ENCODE measurements at places on chromosomes 6 and 20.

DNA sequence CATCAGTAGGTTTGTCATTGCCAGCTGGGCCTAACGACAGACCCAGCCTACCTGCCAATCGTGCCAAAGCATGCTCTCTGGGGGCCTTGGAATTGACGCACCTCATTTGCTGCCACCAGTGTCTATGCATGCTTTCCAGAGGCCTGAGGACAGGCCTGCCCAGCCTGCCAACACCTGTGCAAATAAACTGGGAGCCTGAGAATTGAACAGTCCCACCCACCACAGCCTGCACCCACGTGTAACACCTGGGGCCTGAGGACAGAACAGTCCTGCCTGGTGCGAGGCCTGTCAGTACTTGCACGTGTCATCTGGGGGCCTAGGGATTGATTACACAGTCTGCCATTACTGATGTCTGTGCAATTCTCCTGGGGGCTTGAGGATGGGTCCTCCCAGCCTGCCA, 6.2 kb upstream of the RNF217 start:
- DNase-seq: no peak

DNA sequence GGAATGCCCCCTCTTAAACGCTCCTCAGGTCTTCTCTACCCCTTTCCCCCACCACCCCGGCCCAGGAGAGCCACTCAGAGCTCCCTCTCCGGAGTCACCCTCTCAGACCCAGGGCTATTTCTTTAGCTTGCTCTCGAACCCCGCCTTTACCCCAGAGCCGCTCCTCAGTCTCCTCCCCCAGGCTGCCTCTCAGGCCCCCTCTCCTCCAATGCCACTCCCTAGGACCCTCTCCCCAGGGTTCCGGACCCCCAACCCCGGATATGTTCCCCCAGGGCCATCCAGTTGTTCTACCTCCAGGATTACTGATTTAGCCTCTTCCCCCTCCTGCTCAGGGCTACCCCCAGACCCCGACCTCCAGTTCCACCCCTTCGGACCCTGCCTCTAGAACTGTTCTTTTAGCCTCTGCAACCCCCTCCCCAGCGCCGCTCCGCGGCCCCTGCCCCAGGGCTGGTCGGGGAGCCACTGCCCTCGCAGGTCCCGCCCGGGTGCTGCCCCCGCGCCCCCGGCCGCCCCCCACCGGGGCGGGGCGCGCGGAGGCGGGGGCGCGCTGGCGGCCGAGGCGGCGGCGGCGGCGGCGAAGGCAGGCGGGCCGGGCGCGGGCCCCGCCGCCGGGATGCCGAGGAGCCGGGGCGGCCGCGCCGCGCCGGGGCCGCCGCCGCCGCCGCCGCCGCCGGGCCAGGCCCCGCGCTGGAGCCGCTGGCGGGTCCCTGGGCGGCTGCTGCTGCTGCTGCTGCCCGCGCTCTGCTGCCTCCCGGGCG, at the start of gene MMP24:
Gene MMP24 (plus strand): TSS at position 565 of the 758 bp plus-strand sequence. CDS start 49 bp downstream, at position 614.
- DNase-seq: no peak

DNA sequence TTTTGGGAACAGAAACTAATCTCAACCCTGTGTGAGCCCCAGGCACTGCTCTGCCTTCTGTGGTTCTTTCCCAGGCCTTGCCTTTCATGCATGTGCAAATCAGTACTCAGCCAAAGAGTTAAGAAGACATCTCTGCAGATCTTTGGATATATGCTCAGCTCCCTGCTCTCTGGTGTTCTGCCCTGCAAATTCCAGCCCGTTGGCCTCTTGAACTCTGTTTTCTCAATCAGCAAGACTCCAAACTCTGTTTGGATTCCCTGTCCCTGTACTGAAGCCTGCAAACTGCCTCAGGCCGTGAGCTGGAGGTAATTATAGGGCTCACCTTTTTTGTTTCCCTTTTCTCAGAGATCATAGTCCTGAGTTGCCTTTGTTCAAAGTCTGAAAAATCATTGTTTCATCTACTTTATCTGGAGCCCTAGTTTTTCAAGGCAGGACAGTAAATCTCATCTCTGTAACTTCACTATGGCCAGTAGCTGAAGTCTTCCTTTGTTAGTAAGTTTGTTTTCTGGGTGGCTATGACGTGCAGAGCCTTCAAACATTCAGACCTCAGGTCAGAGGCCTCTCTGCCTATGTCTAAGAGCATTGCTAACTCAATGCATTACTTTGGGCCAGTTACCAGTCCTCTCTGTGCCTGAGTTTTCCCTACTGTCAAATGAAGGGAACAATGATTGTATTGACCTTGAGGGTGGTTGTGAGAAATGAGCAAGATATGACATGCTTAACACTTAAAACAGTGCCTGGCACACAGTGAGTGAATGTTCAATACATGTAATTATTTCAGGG, 15.9 kb upstream of the MDFI start:
- DNase-seq: no peak

- DNase-seq: no peak
These were observed 44.7 kb upstream of the ADGRF4 start for GRCh38 chr6:47653706-47654105.

DNA sequence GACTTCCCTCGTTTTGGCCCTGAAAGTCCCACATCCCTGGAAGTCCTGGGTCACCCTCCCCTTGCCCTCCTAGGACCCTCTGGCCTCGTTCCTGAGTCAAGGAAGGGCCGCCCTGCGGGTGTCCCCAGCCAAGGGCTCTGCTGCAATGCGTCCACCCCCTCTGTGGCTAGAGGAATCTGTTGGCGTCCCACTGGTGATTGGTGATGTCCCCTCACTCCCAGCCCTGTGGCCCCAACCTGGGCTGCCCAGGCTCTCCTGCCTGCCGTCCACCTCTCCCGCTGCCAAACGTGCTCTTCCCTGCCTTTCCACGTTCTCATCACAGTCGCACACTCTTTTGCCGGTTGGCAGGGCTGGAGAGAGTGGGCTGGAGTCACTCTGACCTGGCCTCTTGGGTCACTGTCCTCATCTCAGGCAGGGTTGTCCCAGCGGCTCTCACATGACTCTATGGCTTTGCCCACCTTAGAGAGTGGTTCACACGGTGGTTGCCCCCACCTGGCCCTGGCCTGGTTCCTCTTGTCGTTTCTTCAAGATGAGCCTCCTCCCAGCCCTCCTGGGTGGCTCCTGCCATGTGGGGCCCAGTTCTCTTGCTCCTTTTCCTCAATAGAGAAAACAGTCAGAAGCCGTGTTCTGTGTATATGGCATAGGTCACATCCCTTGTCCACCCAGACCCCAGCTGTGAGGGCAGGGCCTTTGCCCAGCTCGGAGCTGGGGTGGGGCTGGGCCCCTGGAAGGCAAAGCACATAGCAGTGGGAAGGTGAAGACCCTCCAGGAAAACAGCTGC, 100.9 kb downstream of the TMEM242 start:
- no peak for DNase-seq

DNA sequence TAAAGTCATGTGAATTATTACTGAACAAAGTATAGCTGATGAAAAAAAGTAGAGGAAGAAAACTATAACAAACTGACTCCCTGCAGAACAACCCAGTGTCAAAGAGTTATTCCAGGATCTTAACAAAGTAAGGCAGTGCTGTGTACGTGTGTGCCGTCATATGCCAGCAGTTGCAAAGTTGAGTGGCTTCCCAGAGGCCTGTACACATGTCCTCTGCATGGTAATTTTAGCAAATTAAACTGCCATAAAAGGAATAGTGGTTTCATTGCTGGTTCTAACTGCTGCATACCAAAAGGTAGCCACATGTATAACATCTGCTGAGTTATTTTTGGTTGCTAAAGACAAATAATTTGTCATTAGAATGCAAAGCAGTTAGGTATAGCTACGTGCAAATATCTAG, 44.8 kb downstream of the RIPOR2 start:
- no peak for DNase-seq

- DNase-seq: no peak
These were observed 642 bp downstream of the GZF1 start for GRCh38 chr20:23362392-23363256.

- DNase-seq: no peak
These were observed 647.3 kb upstream of the DEFB115 start for GRCh38 chr20:30610029-30610693.

DNA sequence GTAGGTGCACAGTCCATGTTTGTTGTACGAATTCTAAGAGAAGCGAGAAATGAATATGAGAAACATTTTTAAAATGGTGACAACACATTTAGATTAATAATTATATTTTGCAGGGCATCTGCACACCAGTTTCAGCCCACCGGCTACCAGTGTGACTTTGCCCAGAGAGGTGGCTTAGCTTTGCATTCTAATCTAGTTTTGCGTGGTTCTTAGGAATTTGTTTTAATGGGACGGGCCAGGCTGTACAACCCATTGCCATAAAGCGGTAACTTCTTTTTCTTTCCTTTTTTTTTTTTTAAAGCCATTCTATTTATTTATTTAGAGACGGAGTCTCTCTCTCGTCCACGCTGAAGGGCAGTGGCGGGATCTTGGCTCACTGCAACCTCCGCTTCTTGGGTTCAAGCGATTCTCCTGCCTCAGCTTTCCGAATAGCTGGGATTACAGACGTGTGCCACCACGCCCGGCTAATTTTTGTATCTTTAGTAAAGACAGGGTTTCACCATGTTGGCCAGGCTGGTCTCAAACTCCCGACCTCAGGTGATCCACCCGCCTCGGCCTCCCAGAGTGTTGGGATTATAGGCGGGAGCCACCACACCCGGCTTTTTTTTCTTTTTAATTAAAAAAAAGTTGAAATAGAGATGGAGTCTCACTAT, 829 bp downstream of the MANBAL start:
- no peak for DNase-seq

Measured in stimulated activated naive B cell treated with anti-CD40 and anti-IgM and Interleukin-4, amounts not matched to agents 10 μg/mL and 1 μg/mL and 100 μg/mL, for 72 hours (primary cell).